Activated CD4-positive, alpha-beta T cell treated with anti-CD3 and anti-CD28 coated beads, Interleukin-2, amount 10 ng/mL, durations not matched to agents 7 days and 5 days (primary cell): ENCODE measurements at places on chromosomes 5 and 9. TPM values are rescaled to one million over a fixed set of nuclear protein-coding genes. Genes with fewer than 3 reads are reported as not detected.

The HOMER1 gene
- 2.6 TPM for total RNA-seq

The EIF4E1B gene
- total RNA-seq: not detected

The CBY3 gene
- 0.35 TPM for total RNA-seq

DNA sequence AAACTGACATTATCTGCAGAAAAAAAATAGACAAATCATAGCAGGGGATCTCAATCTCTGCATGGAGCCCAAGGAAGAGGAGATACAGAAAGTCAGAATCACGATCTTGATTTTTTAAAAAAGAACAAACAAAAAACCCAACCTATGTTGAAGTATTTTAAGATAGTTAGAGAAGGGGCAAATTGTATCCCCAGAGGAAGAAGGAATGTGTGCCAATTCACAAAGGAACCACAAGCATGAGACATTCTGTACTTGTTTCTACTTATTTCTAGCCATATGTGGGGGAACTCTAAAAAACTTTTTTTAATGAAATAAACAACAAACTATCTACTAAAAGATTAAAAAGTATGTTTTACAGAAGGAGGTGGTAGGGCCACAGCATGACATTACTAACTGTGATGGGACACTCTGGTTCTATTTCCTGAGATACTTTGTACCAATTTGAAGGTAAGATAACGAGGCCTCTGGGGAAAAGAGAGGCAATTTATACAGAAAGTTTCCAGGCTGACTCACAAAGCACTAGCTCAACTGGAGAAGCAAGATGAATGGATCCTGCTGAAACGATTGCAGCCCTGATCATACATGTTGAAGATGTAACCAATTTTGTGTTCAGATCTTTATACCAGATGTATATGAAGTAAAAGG lies 22.5 kb downstream of the RANBP3L start:
- no peak for DNase-seq
- no peak overlapping the region for H3K27ac ChIP-seq
- no peaks in the 10 kb centered on the region for H3K4me1 ChIP-seq
- H3K27me3 ChIP-seq: peaks cover 20% of the 10 kb centered on the region
- H3K36me3 ChIP-seq: no peaks in the 10 kb centered on the region

The RALGPS1 gene
- total RNA-seq: 1.9 TPM

The INSL4 gene
- total RNA-seq: not detected

DNA sequence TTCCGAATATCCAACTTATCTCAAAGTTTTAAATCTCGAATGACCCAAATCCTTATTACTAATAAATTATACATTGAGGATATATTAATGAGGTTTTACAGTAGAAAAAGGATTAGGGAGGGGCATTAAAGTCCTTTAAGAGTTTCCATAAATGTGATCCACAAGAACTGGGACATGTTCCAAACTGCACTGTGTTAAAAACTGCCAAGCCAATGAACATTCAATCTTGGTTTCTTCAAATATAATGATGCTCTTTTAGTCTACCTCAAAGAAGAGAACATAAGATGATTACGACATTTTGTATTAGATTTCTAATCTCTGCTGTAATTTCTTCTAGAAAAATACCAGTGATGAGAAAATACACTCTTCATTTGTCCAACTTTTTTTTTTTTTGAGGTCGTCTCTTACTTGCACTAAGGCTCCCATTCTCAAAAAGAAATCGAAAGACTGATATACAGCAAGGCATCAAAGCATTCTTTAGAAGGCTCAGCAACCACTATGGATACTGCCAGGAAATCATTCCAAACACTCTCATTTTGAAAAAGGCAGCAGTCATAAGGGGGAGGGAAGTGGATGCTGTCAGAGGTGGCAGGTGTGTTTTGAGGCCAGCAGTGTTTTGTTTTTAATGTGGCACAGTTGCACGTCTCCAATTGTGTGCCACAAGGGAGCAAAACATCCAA lies 1.7 kb downstream of the PTAR1 start:
- DNase-seq: no peak
- peak overlapping the region; percentile 84 for H3K4me3 ChIP-seq
- peaks cover 35% of the 10 kb centered on the region for H3K4me1 ChIP-seq
- no peaks in the 10 kb centered on the region for H3K27me3 ChIP-seq

The CAPSL gene
- total RNA-seq: not detected

The PTGR1 gene
- not detected for total RNA-seq

DNA sequence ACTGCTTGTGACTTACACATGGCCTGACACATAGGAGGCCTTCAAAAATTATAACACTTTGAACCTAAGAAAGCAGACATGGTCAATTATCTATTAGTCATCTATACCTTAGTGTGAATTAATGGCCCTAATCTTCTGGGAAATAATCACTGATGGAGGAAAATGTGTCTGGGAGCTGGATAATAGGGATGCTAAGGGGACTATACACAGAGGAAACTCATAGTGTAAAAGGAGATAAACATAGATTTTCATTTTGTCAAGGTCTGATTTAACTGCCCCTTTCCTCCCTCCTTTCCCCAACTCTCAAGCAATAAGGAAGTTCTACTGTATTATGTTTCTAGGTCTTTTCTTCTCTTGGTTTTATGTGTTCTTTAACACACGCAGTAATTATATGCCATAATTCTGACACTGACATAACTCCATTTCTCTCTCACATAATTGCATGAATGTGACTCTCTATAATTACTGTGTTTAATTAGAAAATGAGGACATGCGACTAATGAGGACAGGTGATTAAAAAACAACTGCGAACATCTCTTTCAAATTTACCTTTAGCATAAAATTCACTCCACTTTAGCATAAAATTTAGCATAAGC lies 18.7 kb upstream of the PRELID2 start:
- no peak for DNase-seq
- peaks cover 4% of the 10 kb centered on the region for H3K4me1 ChIP-seq
- no peaks in the 10 kb centered on the region for H3K36me3 ChIP-seq
- peaks cover 5% of the 10 kb centered on the region for H3K27me3 ChIP-seq
- no peak overlapping the region for H3K27ac ChIP-seq
- H3K4me3 ChIP-seq: no peak overlapping the region

- no peak for DNase-seq
- no peak overlapping the region for H3K27ac ChIP-seq
- H3K27me3 ChIP-seq: no peaks in the 10 kb centered on the region
- no peaks in the 10 kb centered on the region for H3K36me3 ChIP-seq
- H3K4me3 ChIP-seq: no peak overlapping the region
Measured at GRCh38 chr5:153585622-153586277, 95.3 kb downstream of the GRIA1 start.

DNA sequence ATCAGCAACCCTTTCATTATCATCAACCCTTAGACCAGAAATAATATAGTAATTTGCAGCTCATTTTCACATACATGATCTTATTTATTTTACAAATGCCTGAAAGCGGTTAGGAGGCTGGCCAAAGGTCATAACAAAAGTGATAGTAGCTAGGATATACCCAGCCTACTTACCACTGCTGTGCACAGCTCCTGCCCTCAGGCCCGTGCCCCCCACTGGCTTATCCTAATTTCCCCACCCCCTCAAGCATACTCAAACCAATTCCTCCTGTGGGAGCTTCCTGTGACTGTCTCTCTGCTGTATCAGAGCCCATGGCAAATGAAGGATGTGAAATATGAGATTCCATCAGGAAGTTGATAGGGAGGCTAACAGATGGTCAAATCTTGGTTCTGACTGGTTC lies 14.8 kb downstream of the FAM219A start:
- H3K4me1 ChIP-seq: peaks cover 7% of the 10 kb centered on the region
- no peaks in the 10 kb centered on the region for H3K27me3 ChIP-seq
- DNase-seq: no peak
- H3K36me3 ChIP-seq: no peaks in the 10 kb centered on the region

DNA sequence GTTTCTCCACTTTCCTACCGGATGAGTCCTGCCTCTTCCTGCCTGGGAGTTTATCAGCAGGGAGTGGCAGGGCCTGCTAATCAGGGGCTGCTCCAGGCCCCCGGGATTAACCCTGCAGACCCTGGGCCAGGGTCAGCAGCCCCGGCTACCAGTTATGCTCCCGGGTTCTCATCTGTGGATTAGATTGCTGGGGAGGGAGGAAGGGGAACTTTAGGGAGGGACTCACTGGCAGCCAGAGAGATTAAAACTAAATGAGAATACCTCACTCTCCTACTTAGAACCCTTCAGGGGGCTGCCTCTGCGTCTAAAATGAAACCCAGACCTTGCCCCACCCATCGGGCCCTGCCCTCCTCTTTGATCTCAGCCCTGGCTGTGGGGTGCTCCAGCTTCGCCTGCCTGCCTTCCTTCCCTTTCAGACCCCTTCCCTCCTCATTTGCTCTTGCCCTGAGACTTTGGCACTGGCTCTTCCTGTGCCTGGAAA lies 130.5 kb upstream of the HAND1 start:
- H3K27ac ChIP-seq: no peak overlapping the region
- H3K27me3 ChIP-seq: peaks cover 55% of the 10 kb centered on the region
- peaks cover 8% of the 10 kb centered on the region for H3K4me1 ChIP-seq
- H3K36me3 ChIP-seq: no peaks in the 10 kb centered on the region
- H3K4me3 ChIP-seq: no peak overlapping the region
